ENCODE measurements at places on chromosomes 3 and 15. TPM values are rescaled to one million over a fixed set of nuclear protein-coding genes. Genes with fewer than 3 reads are reported as not detected.

DNA sequence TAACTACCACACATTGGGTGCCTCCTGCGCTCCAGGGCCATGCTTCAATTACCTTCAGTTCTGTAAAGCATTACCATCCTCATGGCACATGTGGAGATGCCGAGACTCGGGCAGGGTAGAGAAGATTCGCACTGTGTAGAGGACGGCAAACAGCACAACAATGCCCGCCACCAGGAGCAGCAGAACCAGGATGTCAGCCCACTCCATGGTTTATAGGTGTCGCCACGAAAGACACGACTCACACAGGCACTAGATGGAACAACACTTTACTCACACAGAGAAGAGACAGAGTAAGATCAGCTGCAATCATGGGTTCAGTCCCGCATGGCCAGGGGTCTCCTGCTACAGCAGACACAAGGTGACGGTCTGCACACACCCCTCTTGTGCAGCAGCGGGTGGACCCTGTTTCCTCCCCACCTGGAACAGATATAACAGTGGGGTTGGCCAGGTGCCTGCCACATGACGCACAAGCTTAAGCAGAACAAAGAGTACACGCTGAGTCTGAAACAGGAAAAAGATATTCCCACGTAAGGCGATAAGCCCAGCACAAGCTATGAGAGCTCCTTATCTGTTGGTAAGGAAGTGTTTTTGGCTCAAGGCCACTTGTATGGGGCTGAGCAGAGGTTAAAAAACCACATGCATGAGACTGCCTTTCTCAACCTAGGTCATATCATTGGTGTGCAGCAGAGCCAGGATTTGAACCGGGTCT is 2.5 kb upstream of the TBC1D21 start:
- no peak for ATAC-seq

- no peak for ATAC-seq
Observed at GRCh38 chr3:11611341-11611799, 32.3 kb downstream of the VGLL4 start.

DNA sequence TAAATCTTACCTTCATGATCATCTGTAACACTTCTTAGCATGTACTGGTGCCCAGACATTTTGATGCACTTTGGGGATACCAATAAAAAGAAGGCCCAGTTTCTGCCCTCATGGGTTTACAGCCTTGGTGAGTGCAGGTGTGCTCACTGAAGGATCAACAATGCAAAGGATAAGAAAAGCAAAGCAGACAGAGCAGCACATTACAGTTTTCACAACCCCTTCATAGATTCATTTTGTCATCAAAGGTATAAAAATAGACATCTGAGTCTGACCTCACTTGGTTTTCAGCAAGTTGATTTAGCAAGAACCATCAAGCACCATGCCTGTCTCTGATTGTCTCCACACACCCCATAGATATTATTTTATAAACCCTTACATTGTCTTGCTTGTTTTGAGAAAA is 77.6 kb downstream of the BFSP2 start:
- ATAC-seq: no peak

GRCh38 chr3:114379266-114379665 is 85.4 kb downstream of the TIGIT start:
- ATAC-seq: no peak

GRCh38 chr15:65916041-65916663 is 46.9 kb downstream of the RAB11A start:
- peak; percentile 47 for ATAC-seq

The FBXW12 gene
- 0.30 TPM for total RNA-seq

DNA sequence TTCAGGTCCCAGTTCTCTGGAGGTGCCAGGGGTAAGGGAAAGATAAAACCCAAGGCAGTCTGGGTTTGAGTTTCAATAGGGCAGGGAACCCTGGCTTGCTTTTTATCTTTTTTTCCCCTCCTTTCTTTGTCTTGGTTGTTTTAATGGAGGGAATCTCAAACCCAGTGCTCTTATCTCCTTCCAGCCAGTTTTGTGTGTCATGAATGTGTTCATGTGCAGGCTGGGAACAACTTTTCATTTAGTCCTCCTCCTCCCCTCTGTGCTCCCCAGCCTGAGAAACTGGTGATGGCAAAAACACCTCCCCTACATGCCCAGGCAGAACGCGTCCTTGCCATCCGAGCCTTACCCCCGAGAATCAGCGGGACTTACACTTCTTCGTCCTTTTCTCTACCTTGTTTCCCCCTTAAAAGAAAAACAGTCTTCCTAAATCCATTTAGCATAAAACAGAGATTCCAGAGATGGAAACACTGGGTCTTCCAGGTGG is 10.9 kb downstream of the SEMA3G start:
- ATAC-seq: no peak

- ATAC-seq: no peak
Observed at GRCh38 chr15:99315636-99316035, 64.4 kb downstream of the LRRC28 start.

- no peak for ATAC-seq
Observed at GRCh38 chr15:70101459-70102113, 3.9 kb upstream of the TLE3 start.

DNA sequence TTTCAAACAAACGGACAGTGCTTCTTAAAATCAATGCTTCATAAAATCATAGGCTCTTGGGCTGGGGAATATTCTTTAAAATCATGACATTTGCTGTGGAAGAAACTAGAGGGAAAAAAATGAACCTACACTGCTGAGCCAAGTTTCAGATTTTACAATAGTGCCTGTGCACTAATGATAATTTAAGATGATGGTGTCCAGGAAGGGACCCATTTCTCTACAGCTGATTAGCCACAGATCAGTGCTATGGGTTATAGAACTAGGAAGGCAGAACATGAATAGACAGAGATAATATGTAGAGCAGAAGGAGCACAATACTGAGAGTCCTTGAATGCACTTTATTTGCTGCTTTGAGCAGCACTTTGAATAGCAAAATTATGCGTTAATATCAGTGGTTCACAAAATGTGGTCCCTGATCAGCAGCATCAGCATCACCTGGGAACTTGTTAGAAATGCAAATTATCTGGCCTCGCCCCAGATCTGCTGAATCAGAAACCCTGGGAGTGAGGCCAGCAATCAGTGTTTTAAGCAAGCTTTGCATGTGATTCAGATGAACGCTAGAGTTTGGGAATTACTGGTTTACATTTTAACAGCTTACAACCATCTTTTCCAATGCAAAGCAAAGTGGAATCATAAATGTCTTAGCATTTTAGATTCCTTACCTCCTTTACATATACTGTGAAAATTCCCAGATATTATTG is 135.8 kb upstream of the ANKRD28 start:
- no peak for ATAC-seq

DNA sequence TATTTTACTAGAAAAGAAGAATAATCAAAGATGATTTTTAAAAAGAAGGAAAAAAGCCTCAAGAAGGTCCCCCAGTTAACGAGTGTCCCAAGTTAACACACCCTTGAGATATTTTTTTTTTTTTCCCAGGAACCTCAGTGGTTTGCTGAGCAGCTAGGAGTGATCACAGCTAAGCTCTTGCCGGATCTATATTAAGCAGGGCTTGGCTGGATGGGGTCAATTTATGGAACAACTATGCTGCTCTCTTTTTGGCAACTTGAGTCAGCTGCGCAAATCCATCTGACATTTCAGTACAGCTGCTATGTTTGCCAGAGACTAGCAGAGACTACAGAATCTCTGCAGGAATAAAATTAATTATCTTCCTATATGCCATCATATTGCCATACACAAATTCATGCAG is at the start of gene LMOD3:
LMOD3 (minus strand) TSS at position 193 of the 400 bp plus-strand sequence. CDS start 209 bp downstream, outside the sequence.
- ATAC-seq: no peak

- ATAC-seq: peak; percentile 84
Observed at GRCh38 chr3:56753206-56753820, 48.4 kb downstream of the ARHGEF3 start.

GRCh38 chr3:17342119-17342518 is 400.3 kb downstream of the TBC1D5 start:
- ATAC-seq: no peak

The SAMD7 gene
- not detected for total RNA-seq

DNA sequence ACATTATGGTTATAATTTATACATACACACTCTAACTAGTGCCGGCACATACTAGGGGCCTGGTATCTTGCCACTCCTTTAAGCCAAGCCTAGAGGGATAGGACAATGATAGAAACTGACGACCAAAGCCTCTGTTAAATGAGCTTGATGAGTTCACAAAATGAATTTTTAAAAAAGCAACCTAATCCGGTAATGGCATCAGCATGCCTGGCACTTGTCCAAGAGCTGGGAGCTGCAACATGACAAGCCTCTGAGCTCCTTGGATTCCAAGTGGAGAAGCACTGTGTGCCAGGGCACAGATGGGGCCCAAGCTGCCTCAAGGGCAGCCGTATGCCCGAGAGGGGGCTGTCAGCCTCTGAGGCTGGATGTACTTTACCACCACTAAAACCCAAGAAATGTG is 9.7 kb downstream of the ETV5 start:
- ATAC-seq: no peak

GRCh38 chr15:99431661-99432091 is 134.1 kb upstream of the MEF2A start:
- ATAC-seq: no peak

The CD276 gene
- 43.1 TPM for total RNA-seq

The UROC1 gene
- total RNA-seq: 0.21 TPM

- no peak for ATAC-seq
Observed at GRCh38 chr3:65972765-65973164, 66.0 kb downstream of the MAGI1 start.

GRCh38 chr15:92845126-92845508 is 55.0 kb upstream of the CHD2 start:
- ATAC-seq: no peak

- peak; percentile 13 for ATAC-seq
Observed at GRCh38 chr15:75229191-75230015, 27.7 kb downstream of the C15orf39 start.

The LYZL4 gene
- not detected for total RNA-seq

The CHRM5 gene
- 0.23 TPM for total RNA-seq

GRCh38 chr3:169077394-169077906 is 586.1 kb downstream of the MECOM start:
- no peak for ATAC-seq

The IL12A gene
- total RNA-seq: 0.42 TPM

DNA sequence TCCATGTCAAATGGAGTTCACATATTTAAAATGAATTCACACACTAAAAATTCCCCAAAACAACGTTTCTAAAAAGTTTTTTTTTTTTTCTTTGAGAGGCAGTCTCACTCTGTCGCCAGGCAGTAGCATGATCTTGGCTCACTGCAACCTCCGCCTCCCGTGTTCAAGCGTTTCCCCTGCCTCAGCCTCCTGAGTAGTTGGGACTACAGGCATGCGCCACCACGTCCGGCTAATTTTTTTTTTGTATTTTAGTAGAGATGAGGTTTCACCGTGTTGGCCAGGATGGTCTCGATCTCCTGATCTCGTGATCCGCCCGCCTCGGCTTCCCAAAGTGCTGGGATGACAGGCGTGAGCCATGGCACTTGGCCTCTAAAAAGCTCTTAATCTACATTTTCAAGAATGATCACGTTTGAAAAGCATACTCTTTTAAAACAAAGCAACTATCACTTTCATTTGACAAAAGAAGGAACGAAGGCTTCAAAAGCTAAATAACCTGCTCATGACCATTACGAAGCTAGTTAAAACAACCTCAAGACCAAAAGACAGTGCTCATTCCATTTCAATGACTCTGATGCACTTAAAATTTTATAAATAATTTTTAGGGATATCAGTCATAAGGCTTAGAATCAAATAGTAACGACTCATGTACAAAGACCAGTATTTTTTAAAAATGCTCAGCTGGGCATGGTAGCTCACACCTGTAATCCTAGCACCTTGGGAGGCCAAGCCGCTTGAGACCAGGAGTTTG is 5.5 kb downstream of the UBE3A start:
- no peak for ATAC-seq

DNA sequence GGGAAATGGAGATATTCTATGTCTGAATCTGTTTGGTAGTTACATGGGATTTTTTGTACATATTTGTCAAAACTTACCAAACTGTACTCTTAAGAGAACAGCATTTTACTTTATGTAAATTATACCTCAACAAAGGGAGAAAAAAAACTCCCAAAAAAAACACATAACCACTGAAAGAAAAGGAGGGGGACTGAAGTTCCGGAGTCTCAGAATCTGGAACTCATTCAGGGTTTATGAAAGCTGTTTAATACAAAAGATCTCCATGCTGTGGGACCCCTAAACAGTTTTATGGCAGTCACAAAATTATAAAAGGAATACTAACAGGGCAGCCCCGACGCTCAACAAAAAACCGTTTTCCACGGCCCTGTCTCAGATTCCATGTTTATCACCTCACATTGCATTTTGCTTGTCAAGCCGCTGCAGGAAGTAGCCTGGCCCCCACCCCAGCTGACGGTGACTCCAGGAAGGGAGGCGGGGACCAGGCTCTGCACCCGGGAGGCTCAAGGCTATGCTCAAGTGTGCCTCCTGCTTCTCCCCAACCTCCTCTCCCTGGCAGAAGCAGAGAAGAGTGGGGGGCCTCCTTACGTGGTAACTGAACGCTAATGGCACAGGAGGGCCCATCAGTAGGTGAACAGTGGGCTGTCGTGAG is 29.3 kb downstream of the RFT1 start:
- ATAC-seq: no peak

The MCF2L2 gene
- total RNA-seq: 15.5 TPM

- ATAC-seq: no peak
Observed at GRCh38 chr3:132261506-132261905, 55.7 kb upstream of the ACP3 start.

DNA sequence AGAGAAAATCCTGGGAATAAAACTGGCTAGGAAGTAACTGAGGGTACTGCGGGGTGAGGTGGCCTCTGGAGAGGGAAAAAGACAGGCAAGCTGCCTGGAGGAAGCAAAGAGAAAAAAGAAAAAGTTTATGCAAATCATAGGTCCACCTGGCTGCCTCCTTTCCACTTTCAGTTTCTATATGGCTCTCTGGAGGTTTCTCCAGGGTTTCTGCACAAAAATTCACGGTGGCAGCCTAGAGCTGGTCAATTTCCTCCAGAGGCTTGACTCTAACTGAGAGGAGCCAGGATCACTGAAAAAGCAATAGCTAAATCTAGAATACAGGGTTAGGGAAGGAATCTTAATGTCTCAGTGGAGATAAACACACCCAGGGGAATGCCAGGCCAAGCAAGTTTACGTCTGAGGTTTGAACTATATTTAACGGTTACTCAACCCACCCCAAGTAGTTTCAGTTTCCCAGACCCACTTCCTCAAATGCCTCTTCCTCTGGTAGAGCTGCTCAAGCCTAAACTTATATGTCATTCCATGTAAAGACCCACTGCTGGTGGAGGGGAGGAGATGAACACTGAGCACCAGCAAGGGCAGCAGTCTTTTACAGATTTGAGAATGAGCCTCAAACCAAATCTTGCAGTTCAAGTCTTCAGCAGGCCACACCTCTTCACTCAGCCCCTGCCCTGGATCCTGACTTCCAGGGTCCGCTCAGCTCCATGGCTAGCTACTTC is 5.7 kb downstream of the LYSMD2 start:
- peak; percentile 58 for ATAC-seq

DNA sequence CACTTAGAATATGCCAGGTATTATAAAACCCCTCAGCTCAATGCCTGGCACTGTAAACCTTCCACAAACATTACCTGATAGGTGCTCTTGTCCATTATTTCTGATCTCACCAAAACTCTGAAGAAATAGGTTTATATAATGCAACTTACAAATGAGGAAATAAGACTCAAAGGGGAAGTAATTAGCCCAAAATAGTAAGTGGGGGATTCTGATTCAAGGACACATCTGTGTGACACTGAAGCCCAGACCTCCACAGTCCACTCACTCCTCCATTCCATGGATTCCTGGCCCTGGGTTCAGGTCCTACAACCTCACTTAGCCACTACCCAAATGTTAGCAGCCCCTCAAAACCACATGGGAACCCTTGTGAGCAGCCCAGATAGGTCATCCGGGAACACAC is 49.9 kb downstream of the TRANK1 start:
- ATAC-seq: no peak

The ROBO1 gene
- total RNA-seq: 151 TPM

GRCh38 chr3:113828600-113828999 is 10.0 kb upstream of the GRAMD1C start:
- ATAC-seq: no peak

All from motor neuron (in vitro differentiated cells).